NCI-H1092 (cell line): ENCODE measurements at places on chromosomes 12 and 14.

- DNase-seq, result no peak
Observed at GRCh38 chr14:58784931-58785330, 147.2 kb downstream of the DACT1 start.

GRCh38 chr14:46581036-46581671 lies 70.4 kb downstream of the RPL10L start:
- DNase-seq, result peak; percentile 5

GRCh38 chr12:52506858-52507715 lies 13.1 kb downstream of the KRT5 start:
- peak; percentile 4 for DNase-seq

- DNase-seq, result peak; percentile 85
Observed at GRCh38 chr14:42174357-42174756, 567.7 kb downstream of the LRFN5 start.

- no peak for DNase-seq
Observed at GRCh38 chr12:46230306-46230705, 38.5 kb downstream of the SLC38A1 start.

- no peak for DNase-seq
Observed at GRCh38 chr12:47903927-47904712, 674 bp downstream of the VDR start.

DNA sequence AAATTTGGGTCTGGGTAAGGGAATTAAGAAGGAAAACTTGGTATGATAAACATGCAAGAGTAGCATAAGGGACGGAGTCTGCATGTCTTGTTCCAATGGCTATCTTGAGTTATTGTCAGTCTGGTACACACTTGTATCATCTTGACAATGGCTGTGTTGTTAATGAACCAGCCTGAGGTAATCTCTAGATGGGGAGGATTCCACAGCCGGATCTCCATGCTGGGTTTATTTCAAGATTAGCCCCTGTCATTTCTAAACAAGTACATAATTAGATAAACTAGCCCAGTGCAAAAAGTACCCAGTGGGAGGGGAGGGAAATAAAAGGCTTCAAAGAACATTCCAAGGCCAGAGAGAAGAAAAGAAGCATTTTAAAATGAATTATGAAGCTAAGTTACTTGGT lies 16.5 kb upstream of the CMAS start:
- DNase-seq, result no peak

DNA sequence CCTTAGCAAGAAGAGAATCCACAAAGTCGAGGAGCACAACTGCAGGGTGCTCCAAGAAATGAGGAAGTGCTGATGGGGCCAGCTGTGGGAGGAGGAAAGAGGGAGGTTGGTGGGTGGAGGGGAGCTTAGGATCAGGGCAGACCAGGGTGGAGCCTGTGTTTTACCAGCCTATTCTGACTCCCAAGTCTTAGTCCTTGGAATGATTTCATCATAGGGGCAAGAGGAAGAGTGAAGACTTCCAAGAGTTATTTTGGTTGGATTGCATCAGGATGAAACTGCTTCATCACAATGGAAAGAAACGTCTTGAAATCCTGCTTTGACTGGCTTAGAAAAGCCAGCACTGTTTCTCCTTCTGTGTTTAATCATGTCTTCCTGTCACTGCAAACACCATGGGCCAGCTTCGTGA lies 194.0 kb downstream of the DPF3 start:
- no peak for DNase-seq

GRCh38 chr12:7929083-7929792 lies 6.7 kb downstream of the SLC2A3 start:
- DNase-seq, result peak; percentile 33

- DNase-seq, result no peak
Observed at GRCh38 chr12:120199595-120200306, 1.2 kb downstream of the RPLP0 start.

DNA sequence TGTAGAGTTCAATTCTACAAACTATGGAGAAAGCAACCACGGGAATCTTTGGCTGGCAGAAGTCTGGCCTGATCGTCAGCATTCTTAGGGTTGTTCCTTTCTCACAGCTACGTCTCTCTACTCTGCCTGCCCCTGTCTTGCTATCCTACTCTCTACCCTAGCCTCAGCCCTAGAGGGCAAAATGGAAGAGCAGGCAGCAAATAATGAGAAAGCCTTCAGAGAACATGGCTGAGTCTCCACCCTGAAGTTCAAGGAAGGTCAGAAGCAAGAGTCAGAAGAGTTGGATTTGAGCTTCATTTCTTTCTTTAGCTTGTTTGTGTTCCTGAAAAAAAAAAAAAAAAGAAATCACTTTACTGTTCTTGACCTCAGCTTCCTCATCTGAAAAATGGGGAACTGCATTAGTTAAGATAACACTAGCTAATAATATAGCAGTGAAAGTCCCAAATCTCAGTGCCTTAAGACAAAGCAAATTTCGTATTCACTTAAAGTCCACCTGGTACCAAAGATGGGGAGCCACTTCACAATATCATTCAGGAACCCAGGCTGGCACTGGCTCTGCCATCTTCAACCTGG lies 50.2 kb upstream of the CCND2 start:
- no peak for DNase-seq

GRCh38 chr12:115336506-115336905 lies 652.5 kb upstream of the TBX3 start:
- DNase-seq, result no peak

DNA sequence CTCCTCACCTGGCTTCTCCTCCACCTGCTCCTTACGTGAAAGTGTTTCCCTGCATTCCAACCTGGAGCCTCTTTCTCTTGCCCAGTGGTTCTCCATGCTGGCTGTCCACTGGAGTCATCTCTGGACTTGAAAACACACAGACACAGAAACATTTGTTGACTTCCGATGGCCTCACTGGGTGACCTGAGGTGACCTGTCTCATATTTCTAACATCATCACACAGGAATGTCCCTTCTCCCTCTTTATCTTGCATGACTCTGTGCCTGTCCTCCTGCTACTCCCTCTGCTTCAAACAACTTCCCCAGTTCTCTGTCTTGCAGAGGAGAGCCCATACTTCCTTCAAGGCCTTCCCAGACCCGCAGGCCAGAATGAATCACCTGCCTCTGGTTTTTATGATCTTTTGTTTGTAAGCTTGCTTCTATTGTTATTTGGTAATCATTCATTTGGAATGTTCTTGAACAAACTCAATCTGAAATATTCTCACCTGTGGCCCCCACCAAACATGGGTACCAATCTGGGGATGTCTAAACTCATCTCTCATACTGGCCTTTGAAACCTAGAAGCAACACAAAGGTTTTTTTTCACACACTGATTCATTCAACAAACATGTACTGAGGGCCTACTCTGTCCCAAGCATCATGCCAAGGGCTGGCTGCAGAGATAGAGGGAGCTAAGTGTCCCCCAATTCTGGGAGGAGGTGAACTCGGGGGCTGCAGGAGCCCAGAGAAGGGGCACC lies 9.7 kb upstream of the RIN3 start:
- DNase-seq, result no peak

- DNase-seq, result no peak
Observed at GRCh38 chr14:95468448-95469133, 47.9 kb downstream of the SYNE3 start.

GRCh38 chr14:75044752-75045151 lies 6.5 kb downstream of the MLH3 start:
- DNase-seq, result no peak
